ENCODE measurements at places on chromosomes 16 and 17.

DNA sequence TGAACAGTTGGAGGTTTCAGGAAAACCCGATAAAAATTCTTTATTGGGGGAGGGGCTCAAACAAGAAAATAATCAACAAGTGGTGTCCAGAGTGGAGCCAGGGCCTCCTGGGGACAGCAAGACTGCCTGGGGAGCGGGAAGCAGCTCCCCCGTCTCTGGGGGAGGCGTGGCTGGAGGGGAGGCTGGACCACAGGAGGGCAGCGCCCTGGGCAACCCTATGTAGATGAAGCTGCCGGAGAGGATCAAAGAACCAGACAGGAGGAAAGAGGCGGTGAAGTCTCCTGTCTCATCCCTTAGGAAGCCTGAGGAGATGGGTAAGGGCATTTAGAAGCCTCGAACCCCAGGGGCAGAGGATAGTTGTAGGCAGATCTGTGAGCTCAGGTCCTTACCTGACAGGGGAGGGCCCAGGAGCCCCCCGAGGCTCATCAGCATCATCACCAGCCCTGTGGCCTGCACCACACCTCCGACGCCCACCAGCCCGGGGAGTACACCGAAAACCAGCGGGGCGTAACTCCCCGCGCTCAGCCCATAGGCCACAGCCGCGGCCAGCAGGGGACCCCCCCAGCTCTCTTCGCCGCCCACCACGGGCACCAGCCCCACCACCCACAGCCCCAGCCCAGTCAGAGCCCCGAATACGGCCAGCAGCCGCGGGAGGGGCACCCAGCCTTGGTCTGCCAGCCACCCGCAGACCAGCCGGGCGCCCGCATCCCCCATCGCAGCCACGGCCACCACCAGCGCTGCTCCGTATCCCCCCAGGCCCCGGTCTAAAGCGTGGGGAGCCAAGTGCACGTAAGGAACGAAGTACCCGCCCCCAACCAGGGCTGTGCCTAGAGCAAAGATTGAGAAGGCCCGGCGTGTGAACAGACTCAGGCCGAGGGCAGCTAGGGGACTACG, 2.0 kb downstream of the SLC16A11 start:
- no peak for DNase-seq

- no peak for DNase-seq
Measured at GRCh38 chr17:1577182-1577581, 14.6 kb upstream of the PITPNA start.

- no peak for DNase-seq
Measured at GRCh38 chr17:70797166-70797565, 627.8 kb downstream of the KCNJ2 start.

DNA sequence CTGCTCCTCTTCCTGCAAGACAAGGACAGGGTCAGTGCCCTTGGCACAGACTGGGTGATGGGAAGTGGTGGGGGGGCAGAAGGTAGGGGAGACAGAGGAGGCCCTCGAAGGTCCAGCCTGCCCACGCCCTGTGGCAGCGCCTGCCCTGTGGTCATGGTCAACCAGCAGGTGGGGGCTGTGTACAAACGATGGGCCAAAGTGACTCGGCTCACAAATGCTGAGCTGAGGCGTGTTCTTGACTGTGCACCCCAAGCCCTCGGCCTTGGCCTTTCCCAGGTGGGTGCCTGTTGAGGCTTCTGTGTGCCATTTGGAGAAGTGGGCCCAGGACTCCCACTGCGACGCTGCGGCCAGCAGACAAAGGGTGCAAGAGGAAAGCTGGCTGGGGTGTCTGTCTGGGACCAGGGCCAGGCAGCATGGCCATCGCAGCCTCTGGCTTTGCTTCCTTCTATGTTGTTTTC, 22.6 kb downstream of the MXRA7 start:
- no peak for DNase-seq

GRCh38 chr17:82649501-82650261, 1.4 kb upstream of the WDR45B start:
- no peak for DNase-seq

- no peak for DNase-seq
Measured at GRCh38 chr17:77695386-77695785, 263.1 kb upstream of the TNRC6C start.

- DNase-seq: no peak
Measured at GRCh38 chr17:31549121-31549524, 157.6 kb downstream of the RAB11FIP4 start.

- no peak for DNase-seq
Measured at GRCh38 chr17:75822119-75822799, 21.9 kb downstream of the UNC13D start.

GRCh38 chr16:11706180-11706742, 36.4 kb downstream of the TXNDC11 start:
- no peak for DNase-seq

- DNase-seq: no peak
Measured at GRCh38 chr16:77869997-77870813, 81.8 kb downstream of the VAT1L start.

DNA sequence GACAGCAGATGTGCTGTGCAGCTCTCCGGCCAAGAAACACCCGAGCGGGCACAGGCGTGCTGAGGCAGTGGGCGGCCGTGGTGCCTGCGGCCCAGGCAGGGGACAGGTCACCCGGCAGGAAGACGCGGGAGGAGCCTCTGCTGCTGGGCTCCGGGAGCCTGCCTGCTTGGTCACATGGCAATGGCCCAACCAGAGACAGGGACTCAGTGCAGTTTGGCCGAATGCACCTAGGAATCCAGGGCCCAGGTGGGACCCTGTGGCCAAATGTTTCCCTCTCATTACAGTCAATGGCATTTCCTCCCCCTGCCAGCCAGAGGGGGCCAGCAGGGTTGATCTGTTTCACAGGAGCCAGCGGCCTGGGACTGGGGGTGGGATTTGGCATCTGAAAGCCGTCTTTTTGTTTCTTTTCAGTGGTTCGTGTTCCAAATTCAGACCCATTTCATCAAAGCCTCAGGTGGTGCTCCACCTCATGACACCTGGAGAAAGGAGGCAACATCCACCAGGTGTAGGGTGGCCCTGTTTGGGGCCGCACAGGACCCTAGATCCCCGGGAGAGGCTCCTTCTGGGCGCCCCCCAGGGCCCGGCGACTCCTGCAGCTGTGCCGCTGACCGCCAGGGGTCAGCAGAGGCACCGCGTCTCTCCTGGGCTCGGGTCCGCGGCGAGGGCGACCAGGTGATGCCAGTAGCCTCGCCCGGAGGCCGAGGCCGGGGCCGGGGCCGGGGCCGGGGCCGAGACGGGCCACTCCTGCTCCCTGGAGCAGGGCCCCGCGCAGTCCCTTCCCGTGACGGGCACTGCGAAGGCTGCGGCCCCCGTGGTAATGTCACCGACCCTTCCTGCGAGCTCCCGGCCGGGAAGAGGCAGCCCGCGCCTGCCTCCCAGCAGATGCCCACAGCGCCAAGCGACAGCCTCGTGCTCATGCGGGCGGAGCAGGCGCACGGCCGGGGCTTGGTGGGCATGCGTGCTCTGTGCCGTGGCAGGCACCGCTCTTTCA, 118.5 kb downstream of the C16orf78 start:
- no peak for DNase-seq

DNA sequence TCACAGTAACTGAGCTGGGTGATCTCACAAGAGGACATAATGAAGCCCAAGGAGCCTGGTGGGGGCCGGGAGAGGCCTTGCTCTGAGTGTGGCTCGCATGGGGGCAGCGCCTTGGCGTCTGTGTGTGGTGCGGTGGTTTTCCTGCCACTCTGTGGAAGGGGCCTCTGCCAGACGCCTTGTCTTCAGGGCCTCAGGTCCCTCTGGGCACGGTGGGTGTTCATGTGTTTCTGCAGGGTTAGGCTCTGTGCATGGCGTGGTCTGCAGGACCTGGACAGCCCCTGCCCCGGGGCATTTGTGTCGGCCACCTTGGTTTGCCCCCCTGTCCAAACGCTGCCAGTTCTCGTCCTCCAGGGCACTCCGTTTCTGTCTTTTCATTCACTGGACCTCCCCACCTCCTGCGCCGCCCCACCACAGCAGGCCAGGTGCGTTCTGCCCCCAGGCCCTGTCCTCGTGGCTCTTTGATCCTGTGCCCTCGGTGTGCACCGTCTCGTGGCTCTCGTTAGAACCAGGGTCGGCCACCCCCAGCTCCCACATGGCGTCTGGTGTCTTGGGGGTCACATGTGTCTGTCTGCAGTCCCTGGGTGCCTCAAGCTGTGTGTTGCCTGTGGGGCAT, 43.7 kb upstream of the ZNF750 start:
- no peak for DNase-seq

- DNase-seq: no peak
Measured at GRCh38 chr17:46949291-46950174, 26.6 kb downstream of the GOSR2 start.

- no peak for DNase-seq
Measured at GRCh38 chr17:43597624-43598356, 51.6 kb upstream of the ETV4 start.

DNA sequence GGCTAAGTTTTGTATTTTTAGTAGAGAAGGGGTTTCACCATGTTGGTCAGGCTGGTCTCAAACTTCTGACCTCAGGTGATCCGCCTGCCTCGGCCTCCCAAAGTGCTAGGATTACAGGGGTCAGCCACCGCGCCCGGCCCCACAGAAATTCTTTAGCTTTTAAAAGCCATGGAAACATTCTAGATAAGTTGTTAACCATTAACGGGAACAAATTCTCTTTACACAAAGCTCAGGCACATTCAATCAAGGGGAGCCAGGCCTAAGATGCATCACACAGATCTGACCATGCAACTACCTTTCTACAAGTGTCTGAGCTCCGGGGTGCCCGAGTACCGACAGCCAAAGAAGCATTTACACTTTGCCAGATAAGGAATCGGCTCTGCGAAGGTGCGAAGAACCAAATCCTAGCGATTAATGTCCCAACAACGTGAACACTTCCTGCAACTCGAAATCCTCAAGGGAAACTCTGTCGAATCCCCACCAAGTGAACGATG, 1.0 kb downstream of the EMC8 start:
- no peak for DNase-seq

DNA sequence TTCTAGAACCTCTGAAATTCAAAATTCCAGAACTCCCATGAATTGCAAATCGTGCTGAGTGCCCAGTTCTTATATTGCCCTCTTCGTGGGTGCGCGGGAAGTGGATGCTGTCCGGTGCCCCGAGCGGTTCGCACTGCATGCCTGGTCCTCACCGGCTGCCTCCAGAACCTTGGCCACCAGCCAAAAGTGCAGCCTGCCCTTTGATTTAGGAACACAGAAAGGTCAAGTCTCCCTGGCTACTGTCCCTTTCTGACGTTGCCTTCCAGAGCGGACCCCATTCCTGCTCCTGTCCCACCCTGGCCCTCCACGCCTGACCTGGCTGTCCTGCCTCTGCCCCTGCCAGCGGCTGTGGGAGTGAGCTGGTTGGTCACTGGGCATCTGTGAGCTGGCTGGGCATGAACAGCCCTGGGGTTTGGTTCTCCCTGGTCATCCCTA, 9.7 kb downstream of the NEUROD2 start:
- no peak for DNase-seq

DNA sequence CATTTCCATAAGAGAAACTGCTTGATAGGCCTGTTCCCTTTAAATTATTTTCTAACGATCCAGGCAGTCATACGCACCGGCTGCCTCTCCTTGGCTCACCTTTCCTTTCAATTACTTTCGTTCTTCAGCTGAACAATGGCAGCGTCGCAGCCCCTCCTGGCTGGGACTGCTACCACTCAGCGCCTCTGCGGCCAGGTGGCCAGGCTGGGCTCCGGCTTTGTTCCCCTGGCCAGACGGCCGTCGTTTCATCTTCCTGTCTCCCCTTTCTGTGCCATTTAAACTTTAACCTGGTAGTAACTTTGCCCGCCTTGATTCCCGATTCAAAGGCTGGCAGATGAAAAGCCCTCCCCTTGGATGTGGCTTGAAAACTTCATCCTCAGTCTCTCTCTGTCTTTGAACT, 79.0 kb downstream of the C16orf78 start:
- no peak for DNase-seq

DNA sequence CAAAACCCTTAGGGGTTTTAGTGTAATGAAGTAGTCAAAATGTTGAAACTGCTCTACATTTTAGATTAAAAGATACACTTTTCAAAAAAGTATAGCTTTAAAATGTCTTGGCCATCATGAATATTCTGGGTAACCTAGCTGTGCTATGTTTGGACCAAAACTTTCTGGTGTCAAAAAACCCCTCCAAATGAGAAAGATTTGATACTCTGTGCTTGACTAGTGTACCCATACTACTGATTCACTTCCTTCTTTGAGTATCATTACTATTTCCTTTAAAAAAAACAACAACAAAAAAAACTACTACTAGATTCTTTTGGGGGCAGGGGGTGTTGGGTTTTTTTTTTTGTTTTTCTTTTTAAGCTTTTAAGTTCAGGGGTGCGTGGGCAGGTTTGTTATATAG, 37.3 kb downstream of the PTRH2 start:
- no peak for DNase-seq

- no peak for DNase-seq
Measured at GRCh38 chr17:16287563-16288027, 65.7 kb downstream of the CENPV start.

DNA sequence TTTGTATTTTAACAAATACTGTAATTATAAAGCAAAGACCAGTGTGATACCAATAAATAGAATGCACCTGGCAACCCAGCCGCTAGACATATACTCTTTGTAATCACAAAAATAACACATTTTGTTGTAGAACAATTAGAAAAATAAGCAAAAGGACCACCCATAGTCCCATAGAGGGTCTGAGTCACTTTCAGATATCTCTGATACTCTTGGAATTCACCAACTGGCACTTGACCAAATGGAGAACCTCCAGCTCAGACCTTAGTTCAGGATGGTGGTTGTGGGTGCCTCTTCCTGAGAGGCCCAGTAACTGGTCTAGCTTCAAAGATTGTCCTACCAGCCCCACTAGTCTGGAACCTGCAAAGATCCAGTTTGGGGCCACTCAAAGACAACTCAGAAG, 789 bp upstream of the TERF2 start:
- DNase-seq: no peak
